ENCODE measurements at places on chromosomes 1 and 21.

DNA sequence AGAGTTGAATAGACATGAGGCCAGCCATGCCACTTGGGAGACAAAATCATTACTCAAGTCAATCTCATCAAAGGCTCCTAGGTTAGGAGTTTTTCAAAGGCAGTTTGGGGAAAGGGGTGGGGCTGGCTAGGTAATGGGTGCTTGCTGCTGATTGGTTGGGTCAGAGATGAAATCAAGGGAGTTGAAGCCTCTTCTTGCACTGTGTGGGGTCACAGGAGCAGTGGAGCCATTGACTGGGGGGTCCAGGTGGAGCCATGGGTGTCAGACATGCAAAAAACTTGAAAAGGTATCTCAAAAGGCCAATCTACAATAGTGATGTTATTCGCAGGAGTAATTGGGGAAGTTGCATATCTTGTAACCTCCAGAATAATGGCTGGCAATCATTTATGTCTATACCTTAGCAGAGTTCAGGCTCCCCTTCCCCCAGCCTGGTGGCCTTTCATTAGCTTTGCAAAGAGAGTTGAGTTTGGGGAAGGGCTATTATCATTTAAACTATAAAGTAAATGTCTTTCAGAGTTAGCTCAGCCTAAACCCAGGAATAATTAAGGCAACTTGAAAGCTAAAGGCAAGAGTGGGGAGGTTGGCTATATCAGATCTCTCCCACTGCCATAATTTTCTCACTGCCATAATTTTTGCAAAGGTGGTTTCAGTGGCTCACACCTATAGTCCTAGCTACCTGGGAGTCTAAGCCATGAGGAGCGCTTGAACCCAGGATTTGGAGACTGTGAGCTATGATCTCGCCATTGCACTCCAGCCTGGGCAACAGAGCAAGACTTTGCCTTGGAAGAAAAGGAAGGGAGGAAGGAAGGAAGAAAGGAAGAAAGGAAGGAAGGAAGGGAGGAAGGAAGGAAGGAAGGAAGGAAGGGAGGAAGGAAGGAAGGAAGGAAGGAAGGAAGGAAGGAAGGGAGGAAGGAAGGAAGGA, 7.8 kb upstream of the PINK1 start:
- DNase-seq = no peak

DNA sequence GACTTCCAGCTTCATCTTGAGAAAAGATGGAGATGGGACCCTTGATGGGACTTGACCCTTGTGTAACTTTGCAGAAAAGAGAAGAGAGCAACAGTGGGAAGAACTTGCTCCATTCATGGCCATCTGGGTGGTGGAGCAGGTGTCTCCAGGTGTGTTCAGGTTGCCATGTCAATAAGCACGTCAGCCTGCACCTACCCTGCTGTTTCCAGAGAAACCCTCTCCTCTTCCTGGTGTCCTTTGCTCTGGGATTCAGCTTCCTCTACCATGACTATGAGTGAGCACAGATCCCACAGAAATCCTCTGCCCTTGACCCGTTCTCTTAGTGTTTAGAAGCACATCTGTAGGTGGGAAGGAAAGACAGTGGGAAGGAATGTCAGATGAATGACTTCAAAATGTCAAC, 21.8 kb upstream of the OTUD3 start:
- no peak for DNase-seq

DNA sequence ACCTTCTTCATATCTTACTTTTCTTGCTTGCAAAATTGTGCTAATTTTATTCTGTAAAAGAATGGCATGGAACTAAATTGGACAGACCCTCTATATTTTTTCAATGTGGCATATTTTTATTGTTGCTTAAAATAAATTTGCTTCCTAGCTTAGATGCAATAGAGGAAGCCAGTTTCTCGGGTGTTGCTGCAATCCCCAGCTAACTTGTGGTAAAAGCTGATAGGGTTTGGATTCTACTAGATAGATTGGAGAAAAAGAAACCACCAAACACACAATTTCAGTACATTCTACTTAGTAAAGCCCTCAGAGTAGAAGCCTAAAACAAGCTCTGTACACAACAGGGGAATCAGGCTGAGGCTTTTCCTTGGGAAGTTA, 49.5 kb upstream of the GCLM start:
- DNase-seq = no peak

GRCh38 chr21:42607525-42608102, 45.8 kb upstream of the PDE9A start:
- DNase-seq = no peak

DNA sequence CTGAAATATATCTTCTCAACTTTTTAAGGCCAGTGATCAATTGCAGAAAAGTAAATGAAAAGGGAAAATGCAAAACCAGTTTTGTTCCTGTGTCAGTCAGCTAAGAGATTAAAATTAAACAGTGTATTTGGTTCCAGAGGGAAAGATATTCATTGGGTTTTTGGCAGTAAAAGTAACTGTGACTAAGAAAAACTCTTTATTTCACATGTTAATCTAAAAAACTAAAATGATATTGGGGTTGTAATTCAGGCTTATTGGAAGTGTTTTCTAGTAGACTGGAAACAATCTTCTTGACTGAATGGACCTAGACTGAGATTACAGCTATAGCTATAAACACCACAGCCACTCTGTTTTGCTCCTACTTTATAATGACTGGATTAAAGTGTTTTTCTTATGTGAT, 413.9 kb downstream of the ADGRL2 start:
- DNase-seq = no peak

GRCh38 chr1:210232511-210233215, at the start of gene SERTAD4:
SERTAD4 (plus strand) TSS chr1:210232796; CDS start chr1:210237961, 5,165 bp downstream.
- peak; percentile 76 for DNase-seq

DNA sequence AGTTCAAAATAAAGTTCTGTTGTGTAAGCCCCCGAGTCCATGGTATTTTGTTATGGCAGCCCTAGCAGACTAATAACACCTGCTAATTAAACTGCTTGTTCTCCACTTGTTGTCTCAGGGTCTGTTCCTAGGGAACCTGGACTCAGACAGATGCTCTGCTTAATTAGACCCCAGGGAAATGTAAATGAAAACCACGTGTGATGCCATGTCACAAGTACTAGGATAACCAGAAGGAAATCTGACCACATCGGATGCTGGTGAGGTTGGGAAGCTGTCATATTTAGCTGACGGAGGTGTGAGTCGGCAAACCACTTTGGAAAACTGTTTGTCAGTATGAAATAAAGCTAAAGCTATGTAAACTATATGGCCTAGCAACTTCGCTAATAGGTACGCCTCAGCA, 19.6 kb downstream of the EDN2 start:
- no peak for DNase-seq

GRCh38 chr1:10632691-10633090, 157.9 kb downstream of the PEX14 start:
- DNase-seq = no peak

GRCh38 chr1:193427524-193427923, 241.1 kb upstream of the B3GALT2 start:
- no peak for DNase-seq

- DNase-seq = no peak
Observed at GRCh38 chr1:47334765-47335435, 1.3 kb downstream of the CMPK1 start.

- no peak for DNase-seq
Observed at GRCh38 chr1:63198871-63199394, 123.4 kb upstream of the FOXD3 start.

GRCh38 chr1:78171736-78172590, 126.2 kb downstream of the GIPC2 start:
- no peak for DNase-seq

- DNase-seq = no peak
Observed at GRCh38 chr1:67937651-67938050, 104.4 kb upstream of the GNG12 start.

GRCh38 chr1:157287462-157287861, 149.3 kb upstream of the ETV3 start:
- DNase-seq = no peak

GRCh38 chr1:166089804-166090203, 77.0 kb downstream of the FAM78B start:
- DNase-seq = no peak

GRCh38 chr1:241849345-241849695, 1.3 kb downstream of the EXO1 start:
- DNase-seq = no peak

- no peak for DNase-seq
Observed at GRCh38 chr1:180639871-180640270, 8.0 kb downstream of the XPR1 start.

DNA sequence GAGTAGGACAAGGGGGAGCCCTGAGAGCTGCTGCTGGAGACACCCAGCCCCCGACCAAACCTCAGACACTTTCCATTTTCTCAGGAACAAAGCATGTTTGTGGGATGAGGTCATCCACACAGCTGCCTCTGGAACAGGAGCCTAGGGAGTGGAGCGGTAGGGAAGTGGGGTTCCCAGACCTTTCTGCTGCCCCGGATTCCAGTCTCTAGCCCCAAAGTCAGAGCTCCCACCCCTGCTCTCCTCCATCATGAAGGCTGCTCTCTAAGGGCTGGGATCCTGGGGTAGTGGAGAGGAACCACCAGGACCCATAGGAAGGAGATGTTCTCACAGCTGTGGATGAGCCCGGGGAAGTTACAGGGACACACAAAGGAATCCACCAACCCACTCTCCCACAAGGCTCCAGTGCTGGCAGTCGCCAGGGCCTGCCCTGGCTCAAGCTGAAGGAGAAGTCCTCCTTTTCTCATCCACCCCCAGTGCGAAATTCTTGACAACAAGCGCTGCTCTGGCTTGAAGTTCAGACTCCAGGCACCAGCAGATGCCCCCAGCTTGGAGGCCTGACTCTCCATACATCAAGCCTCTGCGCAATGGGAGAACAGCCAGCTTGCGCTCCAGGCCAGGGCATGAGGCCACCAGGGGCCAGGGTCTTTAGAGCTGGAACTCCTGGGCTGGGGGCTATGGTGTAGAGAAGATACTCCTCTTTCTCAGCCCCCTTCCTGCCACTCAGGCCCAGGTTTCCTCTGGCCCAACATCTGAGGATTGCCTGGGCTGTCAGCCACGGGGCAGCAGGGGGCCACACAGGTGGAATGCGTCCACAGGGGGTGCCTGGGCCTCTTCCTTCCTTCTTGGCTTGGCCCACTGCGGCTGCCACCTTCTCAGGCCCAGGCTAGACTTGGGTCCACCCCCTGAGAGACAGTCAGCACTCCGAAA, 4.5 kb downstream of the FHL3 start:
- DNase-seq = no peak

DNA sequence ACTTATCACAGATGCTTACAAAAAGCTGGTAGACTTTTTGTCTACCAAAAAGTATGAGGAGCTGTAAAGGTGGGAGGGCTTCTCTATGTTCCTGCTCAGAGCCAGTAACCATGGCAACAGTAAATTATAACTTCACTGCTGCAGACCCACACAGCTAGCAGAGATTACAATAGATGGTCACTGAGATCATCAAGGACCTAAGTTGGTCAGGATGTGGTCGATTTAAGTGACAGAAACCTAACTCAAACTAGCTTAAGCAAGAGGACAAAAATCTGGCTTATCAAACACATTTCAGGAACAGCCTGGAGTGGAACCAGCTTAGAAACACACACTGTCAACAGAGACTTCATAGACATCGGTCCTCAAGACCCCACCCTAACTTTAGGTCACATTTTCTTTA, 113.4 kb upstream of the ATP1A1 start:
- no peak for DNase-seq

GRCh38 chr1:38018864-38019343, 6.4 kb downstream of the UTP11 start:
- no peak for DNase-seq

- no peak for DNase-seq
Observed at GRCh38 chr1:219492717-219493116, 120.2 kb downstream of the ZC3H11B start.

- DNase-seq = no peak
Observed at GRCh38 chr1:100931716-100932115, 35.8 kb downstream of the SLC30A7 start.

- no peak for DNase-seq
Observed at GRCh38 chr21:41374177-41374712, 12.4 kb downstream of the MX2 start.

GRCh38 chr1:58836408-58836807, 52.6 kb upstream of the JUN start:
- no peak for DNase-seq

DNA sequence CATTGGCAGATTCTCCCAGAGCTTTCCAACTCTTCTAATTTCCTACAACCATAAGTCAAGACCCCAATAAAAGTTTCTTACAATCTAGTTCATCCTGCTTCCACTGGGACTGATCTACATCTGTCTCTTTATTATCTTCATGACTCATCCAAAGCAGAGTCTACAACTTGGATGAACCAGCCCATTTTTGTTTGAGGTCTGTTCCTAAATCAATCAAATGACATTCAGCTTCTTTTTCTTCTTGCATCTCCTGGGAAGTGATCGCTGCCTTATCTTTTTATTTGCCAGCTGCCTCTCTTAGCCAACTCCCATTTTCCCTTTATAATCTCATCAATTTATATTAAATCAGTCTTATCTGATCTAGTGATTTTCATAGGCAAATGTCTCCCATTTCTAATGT, 105.6 kb downstream of the ERG start:
- no peak for DNase-seq

DNA sequence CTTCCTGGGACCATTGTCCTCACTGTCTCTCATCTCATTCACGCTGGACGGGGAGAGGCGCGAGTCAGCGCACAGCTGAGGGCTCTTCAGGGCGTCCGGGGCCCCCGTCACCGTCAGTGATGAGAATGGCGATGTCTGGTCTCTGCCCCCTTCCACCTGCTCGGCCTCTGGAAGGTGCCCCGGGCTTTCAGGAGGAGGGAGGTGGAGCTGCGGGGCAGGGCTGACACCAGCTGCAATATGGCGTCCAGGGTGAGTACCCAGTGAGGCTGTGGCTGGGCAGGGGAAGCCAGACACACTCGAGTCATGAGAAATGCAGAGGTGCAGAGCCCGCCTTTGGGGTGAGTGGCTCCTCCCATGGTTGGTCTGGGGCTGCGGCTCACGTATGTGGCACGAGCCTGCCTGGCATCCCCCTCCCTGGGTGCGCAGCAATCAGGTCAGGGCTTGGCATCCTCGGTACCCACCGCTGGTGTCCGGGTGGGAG, 15.1 kb downstream of the MORN1 start:
- no peak for DNase-seq

DNA sequence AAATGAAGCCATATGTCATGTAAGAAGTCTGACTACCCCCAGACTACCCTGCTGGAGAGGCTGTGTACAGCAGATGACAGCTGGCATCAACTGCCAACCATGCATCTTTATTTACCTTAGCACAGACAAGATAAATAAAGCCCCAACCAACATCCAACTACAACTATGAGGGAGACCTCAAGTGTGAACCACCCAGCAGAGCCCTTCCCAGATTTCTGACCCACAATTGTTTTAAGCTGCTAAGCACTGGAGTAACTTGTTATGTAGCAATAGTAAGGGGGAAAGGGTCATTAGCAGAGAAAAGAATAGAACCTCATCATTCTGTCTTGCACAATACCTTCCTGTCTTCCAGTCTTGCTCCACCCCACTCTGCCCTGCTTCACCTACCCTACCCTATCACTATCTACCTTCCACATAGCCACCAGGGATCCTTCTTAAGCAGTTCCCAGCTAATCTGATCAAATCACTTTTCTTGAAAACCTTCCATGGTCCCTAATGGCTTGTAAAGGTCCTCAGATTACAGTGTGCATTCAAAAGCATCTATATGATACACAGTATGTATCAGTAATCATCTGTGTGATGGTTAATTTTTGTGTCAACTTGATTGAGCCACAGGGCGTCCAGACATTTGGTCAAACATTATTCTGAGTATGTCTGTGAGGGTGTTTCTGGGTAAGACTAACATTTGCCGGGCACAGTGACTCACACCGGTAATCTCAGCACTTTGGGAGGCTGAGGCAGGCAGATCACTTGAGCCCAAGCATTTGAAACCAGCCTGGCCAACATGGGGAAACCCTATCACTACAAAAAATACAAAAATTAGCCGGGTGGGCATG, 19.6 kb upstream of the RBM15 start:
- no peak for DNase-seq
